Mesenteric fat pad (tissue), 1 donor: ENCODE measurements at places on chromosomes 11 and 22. TPM values are rescaled to one million over a fixed set of nuclear protein-coding genes. Genes with fewer than 3 reads are reported as not detected.

DNA sequence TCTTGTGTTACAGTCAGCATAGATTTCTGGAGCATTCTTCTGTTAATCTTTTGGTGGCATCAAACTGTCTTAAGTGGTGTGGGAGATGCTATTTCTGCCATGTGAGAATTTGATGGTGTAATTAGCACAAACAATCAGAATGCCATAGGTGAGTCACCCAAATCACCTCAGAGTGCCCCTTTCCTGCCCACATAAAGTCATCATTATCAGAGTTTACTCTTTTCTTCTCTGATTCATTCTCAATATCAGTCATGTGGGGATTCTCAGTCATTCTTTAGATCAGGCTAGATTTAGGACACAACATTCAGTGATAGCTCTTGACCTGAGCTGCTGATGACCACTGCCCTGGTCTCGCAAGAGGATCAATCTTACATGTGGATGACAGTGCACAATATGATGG, 23.7 kb upstream of the MS4A6A start:
- DNase-seq: no peak

DNA sequence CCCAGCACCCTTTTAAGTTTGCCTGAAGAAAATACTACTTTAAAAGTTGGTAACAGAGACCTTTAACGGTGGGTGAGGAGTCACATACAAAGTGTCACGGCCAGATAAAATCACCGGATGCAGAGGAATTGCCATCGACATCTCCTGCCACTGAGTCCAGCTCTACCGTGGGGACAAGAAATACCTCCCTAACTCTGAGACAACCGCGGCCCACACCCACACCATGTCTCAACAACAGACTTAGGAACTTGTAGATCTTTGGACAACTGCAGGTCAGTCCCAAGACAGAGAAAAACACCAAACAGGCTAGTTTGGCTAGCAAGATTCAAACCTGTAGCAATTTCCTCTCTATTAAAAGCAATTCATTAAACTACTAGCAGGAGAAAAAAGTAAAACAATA, 669 bp downstream of the ETS1 start:
- no peak for DNase-seq

DNA sequence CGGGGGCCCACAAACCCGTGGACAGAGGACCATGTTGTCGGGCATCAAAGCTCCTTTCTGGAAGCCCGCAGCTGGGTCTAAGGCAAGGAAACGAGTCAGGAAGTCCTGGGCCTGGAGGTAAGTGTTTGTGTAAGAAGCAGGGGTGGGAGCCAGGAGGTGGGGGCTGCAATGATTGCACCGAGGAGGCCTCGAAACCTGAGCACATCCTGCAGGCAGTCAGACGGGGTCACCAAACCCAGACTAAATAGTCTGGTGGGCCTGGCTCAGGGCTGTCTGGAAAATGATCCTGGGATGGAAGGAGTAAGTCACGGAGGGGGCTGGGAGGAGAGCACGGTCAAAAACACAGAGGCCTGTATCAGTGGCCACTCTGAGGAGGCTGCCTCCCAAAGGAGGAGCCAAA, 539.2 kb downstream of the MN1 start:
- no peak for DNase-seq

GRCh38 chr22:24049211-24049610, 38.1 kb downstream of the CABIN1 start:
- DNase-seq: no peak

GRCh38 chr11:43577566-43578264, 102.8 kb upstream of the HSD17B12 start:
- DNase-seq: no peak

DNA sequence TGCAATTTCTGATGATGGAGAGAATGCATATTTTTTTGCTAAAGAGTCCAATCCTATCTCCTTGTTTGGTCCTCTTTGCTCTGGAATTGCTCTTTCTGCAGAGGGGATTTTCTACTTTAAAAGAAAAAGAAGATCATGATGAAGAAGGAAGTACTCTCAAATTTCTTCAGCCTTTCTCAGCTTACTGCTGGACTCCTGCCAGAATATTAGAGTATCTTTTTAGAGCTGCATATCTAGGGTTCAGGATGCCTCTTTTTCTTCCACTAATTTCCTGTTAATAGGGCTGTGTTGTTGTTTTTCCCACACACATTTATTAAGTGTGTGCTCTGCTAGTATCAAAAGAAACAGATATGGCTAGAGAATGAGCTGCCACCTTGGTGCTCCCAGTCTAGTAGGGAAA, 18.2 kb downstream of the UBASH3B start:
- DNase-seq: no peak

DNA sequence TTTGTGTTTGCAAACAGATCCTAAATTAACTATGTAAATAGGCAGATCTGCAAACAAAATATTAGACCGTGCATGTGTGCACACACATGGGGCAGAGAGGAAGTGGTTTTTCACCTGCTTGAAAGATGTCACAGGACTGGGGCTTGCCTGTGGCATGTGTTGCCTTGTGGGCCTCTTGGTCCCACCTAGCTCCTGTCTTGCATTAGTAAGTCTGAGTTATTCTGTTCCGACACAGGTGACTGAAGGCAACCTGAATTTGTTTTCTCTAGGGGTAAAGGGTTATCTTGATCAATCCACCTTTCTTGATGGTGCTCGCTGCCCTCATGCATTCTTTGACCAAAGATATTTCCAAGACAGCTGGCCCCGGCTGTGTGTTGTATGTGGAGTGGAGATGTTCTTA, 667.5 kb downstream of the NTM start:
- no peak for DNase-seq

DNA sequence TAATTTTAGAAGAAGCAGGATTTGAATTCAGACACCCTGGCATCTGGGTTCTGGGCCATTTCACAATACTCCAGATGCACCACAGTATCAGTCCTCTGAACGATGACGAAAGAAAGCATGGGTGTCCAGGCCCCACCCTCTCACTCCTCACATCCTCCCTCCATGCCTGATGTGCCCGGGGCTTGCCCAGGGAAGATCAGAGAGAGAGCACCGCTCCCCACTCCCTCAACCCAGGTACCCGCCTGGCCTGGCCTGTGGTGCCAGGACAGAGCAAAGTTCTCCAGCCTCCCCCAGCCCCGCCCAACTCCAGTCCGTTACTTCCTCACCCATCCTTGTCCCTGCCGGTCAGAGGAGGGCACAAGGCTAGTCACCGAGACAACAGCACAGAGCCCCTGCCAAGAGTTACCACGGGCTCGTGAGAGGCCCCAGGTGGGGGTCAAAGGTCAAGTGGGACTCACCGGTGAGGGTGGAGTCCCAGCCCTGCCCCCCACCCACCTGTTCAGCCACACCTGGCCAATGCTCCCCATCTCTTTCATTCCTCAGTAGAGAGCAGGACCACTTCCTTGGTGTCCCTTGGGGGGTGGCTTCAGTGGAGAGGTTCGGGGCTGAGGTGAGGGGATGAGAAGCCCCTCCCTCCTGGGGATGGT, 8.1 kb downstream of the BCL9L start:
- DNase-seq: no peak

GRCh38 chr11:21634956-21635355, 557.9 kb upstream of the ANO5 start:
- no peak for DNase-seq

DNA sequence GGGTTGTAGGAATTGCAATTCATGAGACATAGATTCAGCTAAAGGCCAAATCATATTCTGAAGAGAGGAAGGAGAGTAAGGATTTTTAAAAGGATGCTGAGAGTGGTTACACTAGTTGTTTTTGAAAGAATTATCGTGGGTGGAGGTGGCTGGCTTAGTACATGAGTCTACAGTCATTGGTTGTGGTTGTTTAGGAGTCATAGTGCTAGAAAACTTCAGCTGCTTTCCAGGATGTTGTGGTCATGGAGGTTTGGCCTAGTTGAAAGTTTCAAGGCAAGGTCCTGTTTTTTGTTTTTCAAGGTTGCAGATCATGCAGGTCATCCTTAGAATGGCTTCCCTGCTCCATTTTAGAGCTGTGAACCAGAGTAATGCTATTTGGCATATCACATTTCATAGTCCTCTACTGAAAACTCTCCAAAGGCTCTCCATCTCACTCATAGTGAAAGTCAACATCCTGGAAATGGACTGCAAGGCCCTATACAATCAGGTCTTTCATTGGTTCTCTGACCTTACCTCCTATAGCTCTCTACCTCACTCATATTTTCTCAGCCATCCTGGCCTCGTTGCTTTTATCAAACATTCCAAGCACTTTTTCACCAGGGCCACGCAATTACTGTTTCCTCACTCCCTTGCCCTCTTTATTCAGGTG, 26.1 kb upstream of the ZBTB44 start:
- no peak for DNase-seq

GRCh38 chr22:31332886-31333285, 13.3 kb downstream of the PATZ1 start:
- no peak for DNase-seq

GRCh38 chr11:9158898-9159391, 67.5 kb upstream of the SCUBE2 start:
- no peak for DNase-seq

- DNase-seq: no peak
Observed at GRCh38 chr22:40008726-40009291, 14.1 kb downstream of the FAM83F start.

GRCh38 chr22:39478441-39478850, 21.6 kb downstream of the MGAT3 start:
- DNase-seq: no peak

GRCh38 chr11:17703951-17704350, 15.4 kb upstream of the MYOD1 start:
- no peak for DNase-seq

GRCh38 chr11:120432056-120433018, 79.2 kb upstream of the GRIK4 start:
- no peak for DNase-seq

GRCh38 chr11:111978028-111978771, 41.1 kb downstream of the DIXDC1 start:
- no peak for DNase-seq

DNA sequence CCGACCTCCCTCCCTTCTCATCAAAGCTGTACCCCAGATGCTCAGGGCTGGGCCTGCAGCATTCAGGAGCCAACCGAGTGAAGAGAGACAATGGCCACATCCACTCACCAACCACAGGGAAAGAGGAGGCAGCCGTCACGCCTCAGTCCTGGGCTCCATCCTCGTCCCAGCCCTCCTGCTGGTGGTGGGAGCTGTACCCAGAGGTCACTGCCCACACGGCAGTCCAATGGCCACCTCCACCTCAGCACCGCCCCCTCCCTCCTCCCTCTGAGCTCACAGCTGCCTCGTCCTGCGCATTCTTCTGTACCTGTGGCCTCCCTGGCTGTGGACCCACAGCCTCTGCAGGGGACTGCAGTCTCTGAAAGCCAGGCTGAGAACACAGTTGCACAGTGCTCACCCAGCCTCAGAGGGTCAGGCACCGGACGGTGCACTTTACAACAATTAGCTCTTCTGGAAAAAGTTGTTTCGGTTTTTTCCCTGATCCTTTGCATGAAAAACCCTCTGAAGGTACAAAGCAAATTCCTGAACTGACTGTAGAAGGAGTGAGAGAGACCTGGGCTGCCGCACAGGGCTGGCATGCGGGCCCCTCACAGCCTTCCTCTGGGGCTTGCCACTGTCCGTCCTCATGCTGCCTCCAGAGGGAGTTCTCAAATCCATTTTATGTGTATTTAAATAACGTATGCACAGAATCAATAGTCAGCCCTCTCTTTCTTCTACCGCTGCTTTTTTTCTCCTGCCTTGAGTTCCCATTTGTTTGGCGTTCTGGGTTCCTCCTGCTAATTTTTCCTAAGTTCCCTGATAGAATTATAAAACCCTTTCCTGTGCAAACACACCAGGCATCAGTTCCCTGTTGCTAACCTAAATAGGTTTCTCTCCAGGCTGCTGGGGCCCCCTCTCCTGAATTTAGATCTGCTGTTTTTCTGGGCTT, 52.7 kb downstream of the PHF21B start:
- no peak for DNase-seq

DNA sequence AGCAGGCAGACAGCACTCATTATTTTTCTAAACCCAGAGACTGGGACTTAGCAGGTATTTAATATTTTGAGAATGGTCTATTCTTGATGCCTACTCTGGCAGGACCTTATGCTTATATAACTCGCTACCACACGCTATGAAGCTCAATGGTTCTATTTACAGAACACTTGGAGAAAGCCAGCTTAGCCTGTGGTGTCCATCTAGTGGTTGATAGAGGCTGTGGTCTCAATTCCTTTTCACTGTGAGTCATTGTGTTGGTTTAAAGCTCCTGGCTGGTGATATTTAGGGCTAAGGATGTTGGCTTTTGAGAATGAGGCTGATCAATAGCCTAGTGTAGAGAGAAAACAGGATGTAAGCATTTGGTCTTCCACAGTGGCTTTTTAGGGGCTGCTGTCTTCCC, 206.4 kb downstream of the DBX1 start:
- DNase-seq: no peak

DNA sequence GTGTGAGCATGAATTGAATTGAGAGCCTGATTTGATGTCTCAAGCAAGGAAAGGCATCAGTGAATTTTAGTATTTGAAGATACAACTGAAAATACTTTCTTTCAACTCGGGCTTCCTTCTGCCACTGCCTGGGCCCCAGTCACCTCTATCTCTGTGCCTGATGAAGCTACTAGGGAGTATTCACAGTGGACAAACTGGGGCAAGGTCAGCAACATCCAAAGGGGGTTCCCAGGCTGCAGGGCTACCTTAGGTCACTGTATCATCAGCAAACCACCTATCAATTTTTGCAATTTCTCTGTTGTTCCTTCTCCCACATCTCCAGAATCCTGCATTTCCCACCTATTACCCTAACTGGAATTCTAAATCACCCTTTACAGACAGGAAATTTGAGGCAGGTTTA, 10.2 kb downstream of the PRAME start:
- no peak for DNase-seq

- DNase-seq: no peak
Observed at GRCh38 chr22:31945443-31945855, 1.1 kb downstream of the YWHAH start.

DNA sequence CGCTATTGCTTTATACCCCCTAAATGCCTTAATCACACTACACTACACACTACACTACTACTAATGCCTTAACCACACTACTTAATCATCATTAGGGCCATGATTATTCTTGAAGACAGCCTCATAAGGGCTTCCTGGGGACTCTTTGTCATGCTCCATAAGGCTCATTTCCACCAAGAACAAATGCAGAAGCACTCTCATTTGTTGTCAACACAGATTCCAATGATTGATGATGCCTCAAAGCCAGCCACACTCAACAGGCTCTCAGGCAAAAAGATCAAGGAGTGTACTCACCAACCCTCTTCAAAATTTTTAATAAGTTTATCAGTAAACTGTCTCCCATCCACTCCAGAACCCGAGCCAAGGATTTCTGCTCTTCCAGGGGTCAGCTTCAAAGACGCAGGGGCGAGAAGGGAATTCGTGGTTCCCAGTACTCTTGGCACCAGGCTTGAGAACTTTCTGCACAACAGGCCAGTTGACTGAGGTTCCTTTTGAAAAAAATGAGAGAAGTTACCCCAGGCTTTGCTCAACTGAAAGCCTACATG, 204.7 kb upstream of the GUCY1A2 start:
- DNase-seq: no peak

OR8G1 gene
- not detected for total RNA-seq

ACTN3 gene
- total RNA-seq: 0.10 TPM

EFEMP2 gene
- 87.7 TPM for total RNA-seq

BIRC3 gene
- total RNA-seq: 5.3 TPM

ALX4 gene
- not detected for total RNA-seq

CNIH2 gene
- total RNA-seq: 0.55 TPM

MFRP gene
- total RNA-seq: not detected

CADM1 gene
- total RNA-seq: 14.8 TPM

GALNT18 gene
- 12.6 TPM for total RNA-seq

LRRC55 gene
- not detected for total RNA-seq

GSTT2B gene
- 3.8 TPM for total RNA-seq

CARD10 gene
- total RNA-seq: 10.8 TPM

KRTAP5-7 gene
- 0.39 TPM for total RNA-seq

MAP6 gene
- total RNA-seq: 4.8 TPM
